ENCODE measurements at places on chromosomes 7 and 10.

- DNase-seq = peak; percentile 90
Observed at GRCh38 chr7:140876519-140877248, 48.0 kb downstream of the BRAF start.

- DNase-seq = peak; percentile 34
Observed at GRCh38 chr10:124467165-124467564, 5.5 kb downstream of the LHPP start.

DNA sequence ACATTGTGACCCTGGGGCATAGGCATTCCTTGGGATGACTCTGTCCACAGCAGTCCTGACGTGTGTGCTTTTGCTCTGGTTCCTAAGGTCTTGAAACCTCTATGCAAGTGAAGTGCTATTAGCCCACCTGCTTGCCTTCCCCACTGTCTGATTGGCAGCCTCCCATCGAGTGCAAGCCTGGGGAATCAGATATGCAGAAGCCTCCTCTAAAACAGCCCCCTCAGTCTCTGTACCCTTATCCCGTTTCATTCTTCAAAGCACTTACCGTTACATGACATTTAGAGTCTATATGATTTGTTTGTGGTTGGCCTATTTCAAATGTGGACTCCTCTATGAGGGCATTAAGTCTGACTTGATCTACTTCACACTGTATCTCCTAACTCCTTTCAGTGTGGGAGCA is 4.3 kb downstream of the KIAA1217 start:
- no peak for DNase-seq

DNA sequence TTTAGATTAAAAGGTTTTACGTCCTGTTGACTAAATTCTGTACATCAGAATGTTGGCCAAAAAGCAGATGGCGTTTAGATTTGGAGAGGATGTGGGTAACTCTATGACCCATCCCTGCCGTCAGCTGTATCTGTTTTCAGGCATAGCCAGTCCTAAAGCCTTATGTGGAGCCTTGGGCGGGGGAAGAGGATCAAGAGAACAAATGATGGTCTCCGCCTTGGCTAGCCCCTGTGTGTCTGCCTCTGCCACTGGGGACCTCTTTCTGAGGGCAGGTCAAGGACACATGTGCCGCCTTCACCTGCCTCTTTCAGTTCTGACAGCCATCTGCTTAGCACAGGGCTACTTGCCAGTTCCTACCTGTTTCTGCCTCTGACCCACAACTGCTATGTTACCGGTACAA is 24.1 kb downstream of the PDSS1 start:
- DNase-seq = no peak

DNA sequence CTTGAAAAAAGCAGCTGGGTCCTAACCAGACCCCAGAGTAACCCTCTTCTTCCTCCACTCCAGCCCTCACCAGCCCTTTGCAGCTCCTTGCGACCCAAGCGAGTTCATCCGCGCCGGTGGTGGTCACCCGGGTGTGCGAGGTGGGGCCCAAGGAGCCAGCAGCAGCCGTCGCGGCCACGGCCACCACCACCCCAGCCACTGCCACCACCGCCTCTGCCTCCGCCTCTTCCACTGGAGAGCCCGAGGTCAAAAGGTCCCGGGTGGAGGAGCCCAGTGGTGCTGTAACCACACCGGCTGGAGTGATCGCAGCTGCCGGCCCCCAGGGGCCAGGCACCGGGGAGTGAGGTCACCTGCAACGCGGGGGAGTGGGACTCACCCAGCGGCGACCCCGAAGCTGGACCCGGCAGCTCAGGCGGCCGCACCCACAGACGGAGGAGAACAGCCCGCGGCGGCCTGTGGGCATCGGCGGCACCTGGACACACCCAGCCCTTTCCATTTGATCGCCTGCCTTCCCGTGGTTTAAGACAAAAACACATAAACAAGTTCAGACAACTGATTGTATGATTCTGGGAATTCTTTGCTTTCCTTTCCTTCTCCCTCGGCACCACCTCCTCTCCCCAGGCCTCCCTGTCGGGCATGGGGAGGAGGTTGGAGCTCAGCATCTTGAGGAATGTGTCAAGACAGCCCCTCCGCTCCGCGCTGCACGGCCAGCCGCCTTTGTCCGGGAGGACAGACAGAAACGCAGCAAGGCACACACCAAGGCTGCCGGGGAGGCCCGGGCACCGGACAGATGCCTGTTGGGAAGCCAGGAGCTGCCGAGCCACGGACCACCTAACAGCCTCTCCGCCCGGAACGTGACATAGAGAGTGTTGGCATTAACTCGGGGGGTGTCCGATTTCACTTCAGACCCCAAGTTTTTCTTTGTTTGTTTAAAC is 13.0 kb upstream of the AP5Z1 start:
- DNase-seq = no peak

DNA sequence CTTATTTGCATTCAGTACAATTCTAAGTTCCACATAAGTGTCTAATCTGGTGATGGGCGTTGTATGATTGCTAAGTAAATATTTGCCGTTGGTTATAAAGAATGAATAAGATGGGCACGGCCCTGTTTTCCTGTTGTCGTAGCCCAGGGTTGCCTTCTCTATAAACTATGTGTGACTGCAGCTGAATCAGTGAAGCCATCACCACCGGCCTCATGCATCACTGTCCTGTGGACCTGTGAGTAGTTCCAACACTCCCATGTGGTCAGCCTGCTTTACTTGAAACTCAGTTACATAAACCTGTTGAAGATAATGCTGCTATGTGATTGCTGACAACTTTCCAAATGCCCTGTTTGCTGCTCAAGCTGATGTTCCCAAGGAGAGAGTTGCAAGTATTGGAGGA is 21.6 kb upstream of the KLF6 start:
- peak; percentile 84 for DNase-seq

GRCh38 chr10:2019281-2019680 is 282.0 kb upstream of the ADARB2 start:
- no peak for DNase-seq

DNA sequence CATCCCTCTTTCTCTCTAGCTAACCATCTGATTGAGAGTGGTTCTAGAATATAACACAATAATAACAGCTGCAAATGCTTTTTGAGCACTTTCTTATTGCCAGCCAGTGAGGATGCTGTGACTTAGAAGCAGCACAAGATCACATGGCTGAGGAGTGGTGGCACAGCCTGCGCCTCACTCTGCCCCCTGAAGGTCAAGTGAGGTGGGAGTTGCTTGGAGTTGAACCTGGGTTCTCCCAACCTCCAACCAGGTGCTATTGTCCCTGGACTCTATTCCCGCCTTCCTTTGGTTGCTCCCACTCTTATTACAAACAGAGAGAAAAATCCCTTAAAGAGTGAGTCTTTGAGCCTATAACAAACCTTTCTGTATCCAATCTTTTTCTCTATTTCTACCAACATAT is 280.3 kb upstream of the PODXL start:
- no peak for DNase-seq

- no peak for DNase-seq
Observed at GRCh38 chr7:28957064-28957750, 923 bp downstream of the TRIL start.

- peak; percentile 19 for DNase-seq
Observed at GRCh38 chr7:111274857-111275256, 183.9 kb downstream of the LRRN3 start.

DNA sequence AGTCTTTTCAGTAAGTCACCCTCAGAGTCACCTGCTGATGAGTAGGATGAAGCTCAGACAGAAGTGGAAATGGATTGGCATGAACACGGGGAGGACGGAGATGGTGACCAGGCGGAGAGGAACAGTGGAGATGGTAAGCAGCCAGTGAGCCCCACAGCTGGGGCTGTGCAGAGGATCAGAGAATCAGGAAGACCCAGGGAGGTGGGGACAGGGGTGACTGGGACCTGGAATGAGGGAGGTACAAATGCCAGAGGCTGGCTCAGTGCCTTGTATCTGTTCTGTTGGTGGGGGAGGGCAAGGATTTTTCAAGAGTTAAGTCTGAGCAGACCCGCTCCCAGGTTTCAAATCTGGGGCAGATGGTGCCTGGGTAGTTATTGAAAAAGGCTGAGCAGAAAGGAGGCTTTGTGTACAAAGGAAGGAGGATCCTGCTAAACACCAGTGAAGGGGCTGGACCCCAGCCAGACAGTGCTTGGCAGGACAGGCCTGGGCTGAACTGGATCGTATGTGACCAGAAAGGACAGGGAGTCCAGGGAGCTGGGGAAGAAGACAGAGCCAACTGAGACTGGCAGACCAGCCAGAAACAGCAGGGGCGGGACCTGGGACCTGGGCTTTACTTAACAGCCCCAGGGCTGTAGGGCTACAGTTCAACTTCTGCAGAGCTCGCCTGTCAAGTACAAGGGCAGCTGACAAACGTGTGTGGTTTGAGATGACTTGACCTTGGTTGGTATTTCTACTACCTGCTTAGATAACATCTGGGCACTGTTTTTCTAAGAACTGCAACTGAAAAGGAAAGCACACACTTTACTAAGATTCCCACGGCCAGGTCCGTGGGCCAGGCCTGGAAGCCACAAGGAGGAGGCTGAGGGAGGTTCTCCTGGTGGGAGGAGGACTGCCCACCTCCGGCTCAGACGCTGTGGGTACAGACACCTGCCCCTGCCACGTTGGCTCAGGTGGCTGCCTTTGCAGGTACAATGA is 13.2 kb upstream of the FRMPD2 start:
- no peak for DNase-seq

DNA sequence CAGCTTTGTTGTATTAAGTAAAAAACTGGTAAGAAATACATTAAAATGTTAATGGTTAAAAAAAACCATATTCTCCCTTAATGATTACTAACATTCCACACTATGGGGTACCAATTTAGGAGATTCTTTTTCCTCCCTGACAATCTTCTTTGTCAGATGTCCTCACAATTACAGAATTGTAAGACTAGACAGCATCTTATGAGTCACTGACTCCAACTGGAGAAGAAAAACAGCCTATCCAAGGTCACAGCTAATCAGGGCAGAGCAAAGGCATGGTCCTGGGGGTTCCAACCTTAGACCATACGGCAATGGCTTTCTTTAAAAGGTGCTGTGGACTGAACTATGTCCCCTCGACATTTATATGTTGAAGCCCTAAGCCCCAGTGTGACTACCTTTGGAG is 127.6 kb downstream of the DLG5 start:
- peak; percentile 59 for DNase-seq

DNA sequence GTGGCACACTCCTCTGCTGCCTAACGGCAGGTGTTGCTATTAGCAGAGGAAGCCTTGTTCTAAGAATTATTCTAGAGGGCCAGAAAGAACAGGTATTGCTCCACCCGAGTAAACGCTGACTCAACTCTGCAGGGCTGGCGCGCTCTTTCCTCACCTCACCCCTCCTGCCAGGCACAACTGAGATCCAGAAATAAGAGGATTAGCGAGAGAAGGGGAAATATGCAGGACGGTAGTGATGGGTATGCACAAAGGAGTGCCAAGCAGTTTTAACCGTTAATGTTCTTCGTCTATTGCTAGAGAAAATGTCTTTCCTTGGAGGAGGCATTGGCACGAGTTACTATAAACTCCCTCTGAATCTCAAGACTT is 369 bp upstream of the SCIN start:
- DNase-seq = peak; percentile 27

Measured in LHCN-M2 (cell line).